K562 (cell line): ENCODE measurements at places on chromosomes 1 and 21.
A peak's percentile ranks its signal among the peaks of the same experiment; 100 is the strongest.

DNA sequence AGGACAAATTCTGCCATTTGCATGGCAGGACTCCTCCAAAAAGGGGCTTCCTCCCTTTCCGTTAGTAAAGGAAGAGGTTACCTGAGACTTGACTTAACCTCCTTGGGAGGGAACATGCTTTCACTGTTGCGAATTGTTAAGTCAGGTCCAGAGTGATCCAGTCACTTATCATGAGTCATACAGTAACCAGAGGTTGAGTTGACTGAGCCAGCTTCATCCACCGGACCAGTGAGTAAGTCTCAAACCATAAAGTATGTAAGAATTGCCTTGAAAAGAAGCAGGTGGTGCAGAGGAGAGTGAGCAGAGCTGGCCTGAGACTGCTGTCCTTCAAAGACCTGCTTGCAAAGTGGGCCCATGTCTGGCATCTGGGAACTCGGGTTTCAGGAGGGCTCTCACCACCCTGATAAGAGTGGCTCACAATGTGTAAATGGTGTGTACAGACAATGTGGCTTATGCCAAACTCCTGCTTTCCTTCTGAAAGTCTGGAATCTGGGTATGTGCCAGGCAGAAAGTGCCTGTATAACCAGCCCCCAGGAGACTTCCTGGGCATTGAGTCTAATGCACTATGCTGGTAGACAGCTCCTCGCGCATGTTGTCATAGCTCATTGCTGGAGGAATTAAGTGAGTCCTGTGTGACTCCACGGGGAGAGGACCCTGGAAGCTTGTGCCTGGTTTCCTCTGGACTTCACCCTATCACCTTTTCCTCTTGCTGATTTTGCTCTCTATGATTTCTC, 84.3 kb upstream of the KLHDC7A start:
- no peak for DNase-seq

- no peak for DNase-seq
Observed at GRCh38 chr1:67564193-67564592, 120.8 kb upstream of the GADD45A start.

DNA sequence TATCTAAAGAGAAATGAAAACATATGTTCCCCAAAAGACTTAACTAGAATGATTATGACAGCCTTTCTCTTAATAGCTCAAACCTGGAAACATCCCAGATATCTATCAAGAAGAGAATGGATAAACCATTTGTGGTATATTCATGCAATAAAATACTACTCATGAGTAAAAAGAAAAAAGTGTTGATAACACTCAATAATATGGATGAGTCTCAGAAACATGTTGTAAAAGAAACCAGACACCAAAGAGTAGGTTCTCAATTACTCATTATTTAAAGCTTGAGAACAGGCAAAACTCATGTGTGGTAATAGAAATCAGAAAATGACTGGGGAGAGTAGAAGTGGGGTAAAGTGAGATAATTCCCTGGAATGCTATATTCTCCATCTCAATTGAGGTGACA, 154.1 kb downstream of the PHTF1 start:
- DNase-seq: no peak

GRCh38 chr1:79617777-79618176, 611.2 kb upstream of the ADGRL4 start:
- peak; percentile 9 for DNase-seq

DNA sequence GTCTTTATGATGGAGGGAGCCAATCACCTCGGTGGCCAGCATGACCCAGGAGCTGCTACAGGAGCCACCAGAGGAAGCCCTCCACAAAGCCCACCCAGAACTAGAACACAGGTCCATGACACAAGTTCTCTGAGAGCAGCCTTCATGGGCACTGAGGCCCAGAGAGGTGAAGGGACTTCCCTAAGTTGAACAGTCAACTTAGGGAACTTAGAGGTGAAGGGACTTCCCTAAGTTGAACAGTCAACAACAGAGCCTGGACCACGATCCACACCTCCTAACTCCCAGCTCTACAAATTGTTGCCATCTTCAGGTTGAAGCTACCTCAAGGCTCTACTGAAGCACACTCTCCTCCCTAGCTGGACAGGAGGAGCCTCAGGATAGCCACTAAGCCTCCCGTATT, 132.7 kb downstream of the CCDC185 start:
- no peak for DNase-seq

- DNase-seq: no peak
Observed at GRCh38 chr1:37995751-37996345, 6.0 kb upstream of the SF3A3 start.

DNA sequence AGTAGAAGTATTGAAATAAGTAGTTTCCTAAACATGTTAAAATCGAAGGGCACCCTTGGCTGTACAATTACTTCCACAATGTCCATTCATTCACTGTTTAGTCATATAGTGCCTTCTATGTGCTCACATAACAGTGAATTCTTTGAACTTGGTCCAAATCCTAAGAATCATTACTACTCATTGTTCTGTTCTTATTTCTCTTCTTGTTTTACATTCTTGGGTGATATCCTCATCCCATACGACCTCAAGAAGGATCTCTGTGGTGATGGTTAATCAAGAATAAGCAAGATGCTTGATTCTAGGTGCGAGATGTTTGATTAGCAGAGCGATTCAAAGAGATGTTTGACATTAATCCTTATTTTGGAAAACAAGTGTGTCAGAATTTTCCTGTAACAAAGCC, 667.4 kb upstream of the ZP4 start:
- no peak for DNase-seq

DNA sequence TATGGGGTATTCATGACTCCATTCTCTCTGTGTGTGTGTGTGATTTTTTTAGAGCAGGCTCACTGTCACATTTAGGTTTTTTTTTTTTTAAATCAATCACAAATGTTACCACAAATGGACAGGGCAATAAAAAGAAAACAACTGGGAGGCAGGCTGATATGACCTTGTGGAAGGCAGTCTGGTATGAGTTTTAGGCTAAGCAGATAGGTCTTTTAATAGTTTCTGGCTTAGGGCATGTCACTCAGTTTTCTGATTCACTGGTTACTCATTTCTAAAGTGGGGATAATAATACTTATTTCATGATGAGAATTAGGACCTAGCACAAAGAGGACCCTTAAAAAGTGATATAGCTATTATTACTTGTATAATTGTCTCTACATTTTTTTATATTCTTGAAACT, 278.9 kb downstream of the RYR2 start:
- DNase-seq: no peak

- peak; percentile 33 for DNase-seq
Observed at GRCh38 chr1:203282720-203283542, 22.4 kb upstream of the BTG2 start.

DNA sequence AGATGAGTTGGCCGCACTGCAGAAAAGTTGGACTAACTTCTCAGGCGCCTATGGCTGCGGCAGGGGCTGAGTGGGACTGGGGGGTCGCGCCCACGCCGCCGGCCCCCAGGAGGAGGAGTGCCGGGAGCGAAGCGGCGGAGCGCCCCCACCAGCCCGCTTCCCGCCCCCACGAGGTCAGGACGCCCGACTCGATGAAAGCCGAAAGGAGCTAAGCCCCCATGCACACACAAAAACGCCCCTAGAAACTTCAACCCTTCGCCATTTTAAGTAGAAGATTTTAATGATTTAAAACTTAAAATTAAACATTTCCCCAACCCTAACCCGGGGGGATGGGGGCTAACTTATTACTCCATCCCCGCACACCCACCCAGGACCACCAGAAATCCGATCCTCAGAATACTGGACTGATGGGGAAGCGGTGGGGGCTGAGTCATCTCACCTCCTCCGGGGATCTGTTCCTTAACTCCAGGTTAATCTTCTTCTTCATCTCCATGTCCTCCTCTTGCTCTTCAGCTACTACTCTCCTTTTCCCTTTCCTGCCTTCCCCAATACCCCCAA, 539 bp downstream of the ANP32E start:
- DNase-seq: peak; percentile 54
